ENCODE measurements at places on chromosomes 16 and 17.
A peak's percentile ranks its signal among the peaks of the same experiment; 100 is the strongest.

GRCh38 chr16:82755570-82756282, 129.0 kb downstream of the CDH13 start:
- no peak for DNase-seq

- DNase-seq = no peak
Observed at GRCh38 chr16:53576210-53576609, 73.2 kb upstream of the AKTIP start.

DNA sequence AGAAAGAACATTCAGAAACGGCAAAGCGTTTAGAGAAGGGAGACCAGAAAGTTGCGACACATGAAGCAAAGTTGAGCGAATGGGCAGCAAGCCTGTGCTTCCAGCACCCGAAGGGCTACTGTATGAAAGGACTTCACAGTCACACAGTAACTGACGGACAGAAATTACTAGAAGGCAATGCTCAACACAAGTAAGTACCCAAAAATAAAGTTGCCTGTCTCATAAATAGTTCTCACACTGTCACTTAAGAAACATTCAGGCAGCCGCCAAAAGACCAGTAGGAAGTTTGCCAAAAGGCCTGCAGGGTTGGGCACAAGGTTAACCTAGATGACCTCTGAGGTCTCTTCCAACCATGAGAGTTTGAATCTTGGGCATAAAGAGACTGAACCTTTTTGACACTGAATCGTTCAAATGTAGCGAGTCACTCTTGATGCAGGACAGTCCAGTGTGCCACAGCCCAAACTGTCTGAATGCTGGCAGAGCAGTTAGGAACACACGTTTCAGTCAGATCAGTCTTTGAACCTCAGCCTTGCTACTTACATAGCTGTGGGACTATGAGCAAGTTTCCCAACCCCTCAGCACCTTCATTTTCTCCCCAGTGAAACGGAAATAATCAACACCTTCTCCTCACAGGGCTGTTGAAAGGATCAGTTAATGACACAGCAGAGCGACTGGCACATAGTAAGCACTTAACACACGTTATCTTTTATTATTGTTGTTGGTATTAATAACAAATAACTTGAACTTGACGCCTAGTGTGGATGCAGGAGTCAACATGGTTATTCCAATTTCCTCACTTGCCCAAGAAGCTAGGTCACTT, 10.4 kb downstream of the NCBP3 start:
- DNase-seq = no peak

GRCh38 chr16:6946106-6946505, 386.5 kb upstream of the RBFOX1 start:
- DNase-seq = no peak

DNA sequence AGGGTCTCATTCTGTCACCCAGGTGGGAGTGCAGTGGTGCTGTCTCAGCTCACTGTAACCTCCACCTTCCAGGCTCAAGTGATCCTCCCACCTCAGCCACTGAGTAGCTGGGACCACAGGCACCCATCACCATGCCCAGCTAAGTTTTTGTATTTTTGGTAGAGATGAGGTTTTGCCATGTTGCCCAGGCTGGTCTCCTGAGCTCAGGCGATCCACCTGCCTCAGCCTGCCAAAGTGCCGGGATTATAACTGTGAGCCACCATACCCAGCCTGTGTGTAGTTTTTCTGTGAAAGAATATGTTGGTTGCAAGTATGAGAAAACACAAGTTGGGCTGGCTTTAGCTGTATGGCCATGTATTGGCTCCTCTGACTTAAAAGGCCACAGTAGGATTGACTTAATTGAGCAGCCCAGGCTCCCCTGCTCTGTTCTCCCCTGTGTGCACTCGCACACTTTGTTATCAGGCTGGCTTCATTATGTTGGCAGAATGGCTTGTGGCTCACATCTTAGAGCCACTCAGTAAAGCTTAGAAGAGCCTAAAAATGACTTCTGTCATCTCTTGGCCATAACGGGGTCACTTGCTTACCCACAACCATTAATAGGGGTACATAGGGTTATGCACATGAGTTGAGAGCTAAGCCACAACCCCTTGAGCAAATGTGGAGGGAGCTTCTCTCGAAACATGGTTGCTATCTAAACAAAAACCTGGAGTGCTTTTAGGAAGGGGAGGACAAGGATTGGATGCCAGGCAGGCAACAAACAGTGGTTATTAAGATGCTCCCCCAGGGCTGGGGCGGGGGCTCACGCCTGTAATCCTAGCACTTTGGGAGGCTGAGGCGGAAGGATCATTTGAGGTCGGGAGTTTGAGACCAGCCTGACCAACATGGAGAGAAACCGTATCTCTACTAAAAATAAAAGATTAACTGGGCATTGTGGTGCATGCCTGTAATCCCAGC, 6.1 kb downstream of the HAPSTR1 start:
- no peak for DNase-seq

DNA sequence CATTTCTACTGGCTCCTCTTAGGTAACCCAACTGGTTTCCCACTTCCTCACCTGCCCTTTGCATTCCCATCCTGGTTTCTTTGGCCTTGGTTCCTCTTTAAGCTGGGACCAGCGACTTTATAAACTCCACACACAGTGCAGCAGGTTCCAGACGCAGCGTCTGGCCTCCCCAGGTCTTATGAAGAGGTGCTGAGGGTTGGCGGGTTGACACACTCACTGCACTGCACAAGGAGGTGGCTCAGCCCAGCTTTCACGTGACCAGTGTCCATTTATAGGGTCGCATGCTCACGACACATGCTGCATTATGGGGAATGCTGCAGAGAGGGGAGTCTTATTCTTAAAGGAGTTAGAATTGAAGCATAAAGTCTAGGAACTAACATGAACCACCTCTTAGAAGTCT, 70.8 kb downstream of the ZFHX3 start:
- DNase-seq = no peak

- no peak for DNase-seq
Observed at GRCh38 chr16:28166394-28167208, 45.2 kb downstream of the XPO6 start.

DNA sequence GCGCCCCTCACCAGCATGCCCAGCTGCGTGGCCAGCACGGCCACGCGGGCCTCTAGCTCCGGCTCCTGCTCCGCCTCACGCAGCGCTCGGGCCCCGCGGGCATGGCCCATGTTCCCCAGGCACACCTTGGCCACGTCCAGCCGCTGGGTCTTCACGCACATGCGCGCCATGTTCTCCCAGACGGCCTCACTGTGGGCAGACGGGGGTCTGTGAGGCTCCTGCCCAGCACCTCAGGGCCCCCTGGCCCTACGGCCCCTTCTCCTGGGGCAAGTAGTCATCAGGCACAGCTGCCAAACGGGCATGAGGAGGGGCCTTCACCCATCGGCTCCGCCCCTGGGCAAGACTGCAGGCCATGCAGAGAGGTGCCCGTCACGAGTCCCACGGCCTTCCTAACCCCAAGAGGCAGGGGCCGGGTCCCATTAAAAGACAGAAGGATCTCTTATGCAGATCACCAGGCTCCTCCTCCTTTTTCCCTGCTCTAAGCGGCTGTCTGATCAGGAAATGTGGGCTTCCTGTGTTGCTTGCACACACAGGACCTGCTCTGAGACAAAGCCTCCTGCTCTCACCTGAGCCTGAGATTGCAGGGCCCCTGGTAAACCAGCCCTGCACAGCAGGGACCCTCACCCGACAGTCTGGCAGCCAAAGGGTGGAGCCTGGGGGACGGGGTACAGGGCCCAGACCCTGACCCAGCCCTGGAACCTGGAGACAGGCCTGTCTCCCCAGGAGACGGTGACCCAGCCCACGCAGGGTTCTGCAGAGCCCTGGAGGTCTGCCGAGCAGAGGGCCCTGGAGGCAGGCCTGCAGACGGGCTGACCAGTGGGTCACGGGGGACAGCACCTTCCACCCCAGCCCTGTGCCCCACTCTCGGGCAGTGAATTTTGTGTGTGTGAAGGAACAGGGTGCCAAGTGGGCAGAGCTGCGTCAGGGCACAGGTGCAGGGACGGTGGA, 6.6 kb upstream of the TMEM204 start:
- peak; percentile 56 for DNase-seq

DNA sequence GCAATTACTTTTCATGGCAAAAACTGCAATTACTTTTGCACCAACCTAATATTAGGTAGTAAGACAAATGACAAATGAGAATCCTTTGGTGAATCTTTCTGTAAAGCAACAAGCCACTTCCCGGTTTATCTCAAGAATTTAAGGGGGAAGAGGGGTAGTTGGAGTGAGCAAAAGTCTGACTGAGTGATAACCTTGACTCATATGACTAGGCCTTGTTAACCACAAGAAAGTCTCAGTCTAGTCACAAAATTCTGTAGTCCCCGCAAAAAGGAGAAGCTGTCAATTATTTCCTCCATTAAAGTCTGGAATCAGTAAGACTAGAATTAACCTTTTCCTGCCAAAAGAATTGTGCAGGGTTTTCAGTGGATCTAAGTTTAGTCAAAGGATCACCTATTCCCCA, 72.2 kb upstream of the GNAO1 start:
- no peak for DNase-seq

DNA sequence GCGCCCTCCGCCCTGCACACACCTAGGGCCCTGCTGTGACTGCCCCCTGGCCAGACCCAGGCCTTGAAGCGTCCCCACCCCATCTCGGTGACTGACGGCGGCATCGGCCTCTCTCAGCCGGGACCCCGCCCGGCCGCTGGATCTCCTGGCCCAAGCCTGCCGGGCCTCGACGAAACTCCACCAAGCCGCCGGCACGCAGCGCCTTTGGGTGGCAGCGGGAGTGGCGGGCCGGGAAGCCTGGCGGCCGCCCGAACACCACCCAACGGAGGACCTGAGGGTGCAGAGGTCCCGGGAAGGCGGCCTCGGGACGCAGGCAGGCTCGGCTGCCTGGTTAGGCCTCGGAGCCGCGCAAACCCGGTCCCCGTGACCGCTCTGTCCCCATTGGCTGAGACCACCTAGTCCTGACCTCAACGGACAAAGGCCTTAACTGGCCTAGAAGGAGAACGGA, 12.0 kb upstream of the TMEM97 start:
- no peak for DNase-seq

DNA sequence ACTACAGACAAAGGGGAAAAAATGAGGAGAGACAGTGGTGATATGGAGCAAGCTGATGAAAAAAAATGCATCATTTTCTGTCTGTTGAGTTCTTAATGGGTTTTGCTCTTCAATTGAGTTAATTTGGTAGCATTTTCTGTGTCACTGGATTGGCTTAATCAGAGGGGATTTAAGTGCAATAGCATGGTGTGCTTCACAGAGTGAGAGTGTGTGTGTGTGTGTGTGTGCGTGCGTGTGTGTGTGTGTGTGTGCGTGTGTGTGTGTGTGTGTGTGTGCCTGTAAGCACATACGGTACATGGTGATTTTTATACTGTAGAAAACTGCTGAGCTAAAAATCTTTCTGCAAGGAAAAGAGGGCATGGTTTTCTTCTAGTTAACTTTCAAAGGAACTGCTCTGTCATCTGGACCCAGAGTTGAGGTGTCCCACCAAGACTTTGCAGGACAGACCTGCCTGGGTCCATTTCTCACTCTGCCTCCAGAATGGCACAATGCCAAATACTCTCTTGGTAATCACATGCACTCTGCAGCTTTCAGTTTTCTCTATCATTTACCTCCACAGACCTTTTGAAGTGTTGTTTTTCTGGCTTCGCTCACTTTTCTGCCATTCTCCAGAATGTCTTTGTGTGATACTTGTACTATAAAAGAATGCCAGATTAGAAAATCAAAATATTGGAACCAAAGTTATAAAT, 952.6 kb upstream of the SOX9 start:
- DNase-seq = no peak

DNA sequence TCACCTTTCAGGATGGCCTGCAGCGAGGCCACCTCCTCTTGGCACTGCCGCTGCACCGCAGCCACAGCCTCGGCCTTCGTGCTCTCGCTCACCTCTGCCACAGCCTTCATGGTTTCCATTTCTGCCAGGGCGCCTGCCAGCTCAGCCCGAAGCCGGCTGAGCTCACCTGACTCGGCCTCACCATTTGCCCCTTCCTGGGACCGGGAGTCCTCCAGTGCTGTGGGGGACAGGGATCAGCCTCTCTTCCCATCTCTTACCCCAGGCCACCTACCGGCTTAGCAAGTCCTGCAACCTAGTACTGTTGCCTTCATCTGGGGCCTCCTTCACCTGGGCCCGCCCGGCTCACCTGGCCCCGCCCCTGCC, 658 bp downstream of the RABEP2 start:
- DNase-seq = no peak

DNA sequence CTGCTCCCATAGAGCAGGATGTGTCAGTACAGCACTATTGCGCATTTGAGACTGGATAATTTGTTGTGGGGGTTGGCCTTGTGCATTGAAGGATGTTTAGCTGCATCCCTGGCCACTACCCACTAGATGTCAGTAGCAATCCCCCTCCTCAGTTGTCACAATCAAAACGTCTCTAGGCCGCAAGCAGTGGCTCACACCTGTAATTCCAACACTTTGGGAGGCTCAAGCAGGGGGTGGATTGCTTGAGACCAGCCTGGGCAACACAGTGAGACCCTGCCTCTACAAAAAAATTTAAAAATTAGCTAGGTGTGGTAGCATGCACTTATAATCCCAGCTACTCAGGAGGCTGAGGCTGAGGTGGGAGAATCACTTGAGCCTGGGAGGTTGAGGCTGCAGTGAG, 48.4 kb downstream of the CENPV start:
- peak; percentile 23 for DNase-seq

- DNase-seq = peak; percentile 13
Observed at GRCh38 chr17:28473542-28473941, at the start of gene SLC13A2. SLC13A2 (plus strand) TSS chr17:28473644; CDS start chr17:28473713, 69 bp downstream.

DNA sequence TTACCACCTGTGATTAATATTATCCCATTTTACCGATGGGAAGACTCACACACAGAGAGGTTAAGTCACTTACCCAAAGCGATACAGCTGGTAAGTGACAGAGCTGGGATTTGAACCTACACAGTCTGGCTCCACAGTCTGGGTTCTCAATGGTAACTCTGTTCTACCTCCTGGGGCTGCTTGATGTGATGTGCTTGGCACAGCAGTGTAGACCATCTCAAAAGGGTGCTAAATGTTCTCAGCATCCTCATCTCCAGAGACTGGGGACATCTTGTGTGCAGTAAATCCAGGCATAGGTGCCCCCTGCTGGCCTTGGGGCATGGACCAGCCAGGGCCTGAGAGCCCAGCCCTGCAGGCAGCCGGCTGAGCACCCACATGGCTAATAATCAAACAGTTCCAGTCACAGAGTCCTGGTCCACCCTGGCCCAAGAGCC, 15.4 kb upstream of the KATNB1 start:
- DNase-seq = peak; percentile 59

DNA sequence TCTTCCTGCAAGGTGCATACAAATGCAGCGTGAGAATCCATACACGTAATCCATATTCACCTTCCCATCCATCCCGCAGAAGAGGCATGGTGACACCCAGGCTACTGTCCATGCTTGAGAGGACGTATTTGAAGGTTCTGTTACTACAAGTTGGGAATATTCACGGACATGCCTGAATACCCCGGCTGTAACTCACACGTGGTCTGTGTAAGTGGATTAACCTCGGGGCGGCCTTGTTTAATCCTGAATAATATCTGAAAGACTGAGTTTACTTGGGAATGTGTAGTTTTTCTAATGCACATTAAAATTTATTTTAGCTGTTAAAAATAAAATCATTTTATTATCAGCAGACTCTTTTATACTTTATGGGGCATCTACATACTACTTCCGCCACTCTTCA, 13.1 kb downstream of the CPSF4L start:
- no peak for DNase-seq

GRCh38 chr17:8210761-8211458, 535 bp upstream of the AURKB start:
- DNase-seq = no peak

- no peak for DNase-seq
Observed at GRCh38 chr17:47707056-47707804, 13.3 kb downstream of the TBKBP1 start.

GRCh38 chr16:56783344-56783743, 53.4 kb downstream of the NUP93 start:
- DNase-seq = no peak

GRCh38 chr16:73915140-73915539, 381.5 kb upstream of the PSMD7 start:
- no peak for DNase-seq

GRCh38 chr17:77893144-77894044, 65.1 kb upstream of the TNRC6C start:
- no peak for DNase-seq

Data from activated T-cell treated with anti-CD3 and anti-CD28 coated beads, Interleukin-2, amount 50 U/mL, for 48 hours (primary cell).